ENCODE measurements at places on chromosomes 1 and 21.

DNA sequence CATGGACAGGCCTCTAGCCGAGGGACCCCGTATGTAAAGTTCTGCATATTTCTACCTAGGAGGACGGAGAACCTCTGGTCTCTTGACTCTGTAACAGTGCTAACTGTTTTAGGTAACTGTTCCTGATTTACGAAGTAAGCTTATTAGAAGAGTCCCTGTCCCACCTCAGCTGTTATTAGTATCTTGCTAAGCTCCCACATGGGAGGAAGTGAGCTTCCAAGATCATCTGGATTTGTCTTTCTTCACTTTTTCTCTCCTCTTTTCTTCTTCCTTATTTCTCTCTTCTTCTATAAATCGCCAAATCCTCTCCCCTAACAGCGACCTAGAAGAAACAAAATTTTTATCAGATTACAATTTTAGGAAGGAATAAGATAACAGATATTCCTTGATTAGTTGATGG lies 4.4 kb downstream of the CD53 start:
- DNase-seq: no peak

GRCh38 chr1:225919906-225920305 lies 4.1 kb downstream of the PYCR2 start:
- no peak for DNase-seq

DNA sequence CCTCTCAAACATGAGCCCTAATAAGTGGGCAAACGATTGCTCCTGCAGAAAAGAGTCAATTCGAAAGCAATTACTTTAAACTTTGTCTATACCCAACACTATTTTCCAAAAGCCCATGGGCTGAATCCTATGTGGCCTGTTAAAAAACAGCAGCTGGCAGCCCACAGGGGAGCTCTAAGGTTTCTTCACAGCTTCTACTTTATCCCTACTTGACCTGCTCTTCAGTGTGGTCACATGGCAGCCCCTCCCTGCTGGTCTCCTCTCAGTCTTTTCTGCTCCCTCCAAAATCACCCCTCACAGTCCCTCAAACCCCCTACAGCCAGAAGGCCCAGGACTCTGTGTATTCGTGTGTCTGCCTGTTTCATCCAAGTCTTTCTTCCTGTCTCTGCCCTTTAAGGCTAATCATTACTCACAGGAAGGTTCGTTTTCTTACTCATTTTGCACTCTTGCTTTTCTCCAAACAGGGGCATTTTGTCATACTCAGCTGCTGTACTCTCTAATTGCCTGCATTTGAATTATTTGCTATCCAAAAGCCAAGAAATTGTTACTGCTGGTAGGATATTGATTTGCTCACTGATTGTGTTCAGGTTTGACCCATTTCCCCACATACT lies 62.4 kb upstream of the FAM3B start:
- DNase-seq: no peak

DNA sequence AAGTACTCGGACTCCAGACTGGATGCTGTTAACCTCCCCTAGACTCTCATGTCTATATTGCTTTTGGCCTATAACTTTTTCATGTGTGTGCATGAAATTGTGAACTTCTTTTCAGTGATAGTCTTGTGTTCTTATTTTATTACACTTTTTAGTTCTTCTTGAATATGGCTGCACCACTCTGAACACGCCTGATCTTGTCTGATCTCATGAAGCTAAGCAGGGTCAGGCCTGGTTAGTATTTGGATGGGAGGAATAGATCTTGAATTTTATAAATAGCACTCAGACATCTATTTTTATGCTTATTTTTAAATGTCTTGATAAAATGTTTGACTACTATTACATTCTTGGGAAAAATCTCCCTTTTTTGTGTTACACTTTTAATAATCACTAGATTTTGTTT lies 22.4 kb downstream of the TCP10L start:
- no peak for DNase-seq

DNA sequence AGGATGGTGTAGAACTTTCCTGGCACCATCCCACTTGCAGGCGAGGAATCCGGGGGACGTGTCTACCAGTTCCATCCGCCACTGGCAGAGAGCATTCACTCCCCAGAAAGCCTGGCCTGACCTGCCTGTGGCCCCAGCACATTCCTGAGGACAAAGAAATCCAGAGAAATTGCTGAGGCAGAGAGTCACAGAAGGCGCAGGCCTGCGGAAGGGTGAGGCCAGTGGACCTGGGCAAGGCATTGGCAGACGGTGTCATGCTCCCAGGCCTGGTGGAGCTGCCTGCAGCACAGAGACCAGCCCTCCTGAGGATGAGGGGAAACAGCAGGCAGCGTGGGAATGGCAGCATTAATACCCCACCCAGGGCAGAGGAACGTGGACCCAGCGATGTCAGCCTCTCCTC lies 81.2 kb upstream of the F3 start:
- no peak for DNase-seq

- no peak for DNase-seq
Measured at GRCh38 chr1:20150969-20151368, 11.8 kb downstream of the PLA2G2F start.

DNA sequence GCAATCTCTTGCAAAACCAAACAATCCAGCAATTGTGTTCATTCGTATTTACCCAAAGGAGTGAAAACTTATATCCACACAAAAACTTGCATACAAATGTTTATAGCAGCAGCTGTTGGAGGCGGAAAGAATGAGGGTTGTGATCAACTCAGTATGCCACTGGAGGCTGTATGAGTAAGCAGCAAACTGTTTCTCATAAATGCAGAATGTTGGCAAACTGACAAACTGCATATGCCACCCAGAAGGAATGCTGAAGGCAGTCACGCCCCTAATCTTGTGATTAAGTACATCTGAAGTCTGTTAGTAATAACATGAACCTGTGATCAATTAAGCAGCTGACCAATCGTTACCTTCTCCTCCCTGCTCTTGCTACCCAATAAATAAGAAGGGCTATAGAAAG lies 60.5 kb upstream of the CR2 start:
- no peak for DNase-seq

DNA sequence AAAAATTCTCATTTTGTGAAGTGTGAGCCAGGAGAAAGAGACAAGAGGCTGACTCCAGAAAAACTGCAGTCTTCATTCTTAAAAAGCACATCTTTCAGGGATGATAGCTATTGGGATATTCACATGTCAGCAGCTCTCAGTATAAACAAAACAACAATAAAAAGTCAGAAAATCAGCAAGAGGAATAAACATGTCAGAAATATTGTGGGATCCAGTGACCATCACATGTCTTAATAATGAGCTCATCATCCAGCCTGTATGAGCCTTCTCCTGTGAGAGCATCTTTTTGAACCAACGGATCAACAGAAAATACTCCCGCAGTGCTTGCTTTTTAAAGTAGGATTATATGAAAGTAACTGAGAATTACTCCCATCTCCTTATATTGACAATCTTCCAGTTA lies 241.6 kb downstream of the SMYD3 start:
- no peak for DNase-seq

DNA sequence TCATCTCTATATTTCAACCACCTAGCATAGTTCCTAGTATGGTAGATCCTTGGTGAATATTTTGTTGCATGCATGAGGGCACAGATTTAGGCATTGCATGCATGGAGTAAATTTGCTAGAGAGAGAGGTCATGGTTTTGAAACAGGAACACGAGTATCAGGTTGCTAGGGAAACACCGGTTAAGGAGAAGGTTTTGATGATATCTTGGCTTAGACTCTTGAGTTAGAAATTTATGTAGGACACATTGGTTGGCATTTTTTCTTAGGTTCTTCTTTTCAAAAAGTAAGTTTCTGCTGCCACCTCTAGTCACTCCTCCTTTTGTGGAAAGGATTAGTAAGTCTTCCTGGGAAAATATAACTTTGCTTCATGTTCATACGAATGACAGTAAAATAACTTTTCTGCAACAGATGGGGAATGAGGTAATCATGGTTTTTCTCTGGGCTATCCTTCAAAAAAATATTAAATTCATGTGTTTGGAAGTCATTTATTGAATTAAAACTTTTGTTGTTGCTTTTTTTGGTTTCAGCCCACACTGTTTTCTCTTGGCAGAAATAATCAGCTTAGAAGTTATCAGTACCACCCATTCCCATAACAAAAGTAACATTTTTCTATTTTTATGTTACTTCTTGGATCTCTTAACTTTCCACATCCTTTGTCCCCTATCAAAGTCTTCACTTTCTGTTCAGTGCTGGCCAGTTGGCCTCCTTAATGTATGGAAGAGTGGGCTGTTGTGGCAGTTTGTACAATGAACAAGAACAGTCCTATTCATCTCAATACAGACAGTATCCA lies 97.3 kb downstream of the PLA2G4A start:
- DNase-seq: no peak

- no peak for DNase-seq
Measured at GRCh38 chr1:85224734-85225623, 24.2 kb upstream of the SYDE2 start.

GRCh38 chr1:172585348-172585747 lies 52.4 kb downstream of the SUCO start:
- no peak for DNase-seq

DNA sequence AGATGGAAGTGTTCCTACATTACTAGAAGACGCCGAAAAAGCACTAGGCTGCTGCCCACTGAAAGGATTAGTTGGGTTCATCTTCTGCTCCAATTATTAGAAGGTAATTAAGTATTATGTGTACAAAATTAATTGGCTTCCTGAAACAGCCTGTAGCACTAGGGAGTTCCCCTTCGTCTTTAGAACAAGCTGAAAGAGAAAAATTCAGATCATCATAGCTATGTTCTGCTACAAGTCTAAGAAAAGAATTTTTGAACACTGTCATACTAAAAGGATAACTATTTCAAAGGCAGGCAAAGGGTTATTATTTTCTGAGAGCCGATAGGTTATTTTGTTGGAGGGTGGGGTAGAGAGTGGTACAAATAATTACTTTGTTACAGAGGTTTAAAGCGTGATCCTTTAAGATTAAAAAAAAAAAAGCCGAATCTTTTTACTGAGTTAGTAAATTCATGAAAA lies at the start of gene MCM3AP:
Gene MCM3AP (minus strand): TSS at position 406 of the 456 bp plus-strand sequence. CDS start 325 bp downstream, at position 81.
- no peak for DNase-seq

- DNase-seq: no peak
Measured at GRCh38 chr1:118364882-118365281, 179.9 kb upstream of the SPAG17 start.

GRCh38 chr1:117598489-117598888 lies 7.4 kb upstream of the TENT5C start:
- no peak for DNase-seq

DNA sequence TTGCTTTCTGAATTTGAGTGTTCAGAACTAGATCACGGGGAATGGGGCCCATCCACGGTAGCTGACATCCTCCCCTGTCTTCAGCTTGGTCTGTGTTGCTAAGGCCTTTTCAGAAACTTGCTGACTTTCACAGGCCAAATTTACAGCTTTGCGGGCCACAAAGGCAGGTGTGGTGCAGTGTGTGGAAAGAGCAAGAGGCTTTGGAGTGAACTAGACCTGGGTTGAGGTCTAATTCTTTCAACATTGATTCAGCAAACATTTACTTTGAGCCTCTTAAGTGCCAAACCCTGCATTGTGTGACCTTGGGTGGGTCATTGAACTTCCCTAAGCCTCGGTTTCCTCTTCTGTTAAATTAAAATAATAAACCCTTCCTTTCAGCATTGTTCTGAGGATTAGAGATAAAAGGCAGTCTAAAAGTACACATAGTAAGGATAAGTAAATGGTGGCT lies 24.3 kb downstream of the STPG1 start:
- no peak for DNase-seq

- peak; percentile 68 for DNase-seq
Measured at GRCh38 chr1:89953131-89953626, 41.7 kb upstream of the ZNF326 start.

Data from cerebellar cortex (tissue), 1 donor.